Chondrocyte (in vitro differentiated cells): ENCODE measurements at places on chromosomes 1 and 21. TPM values are rescaled to one million over a fixed set of nuclear protein-coding genes. Genes with fewer than 3 reads are reported as not detected.

GRCh38 chr1:90176530-90176929, 181.6 kb downstream of the ZNF326 start:
- H3K4me3 ChIP-seq, result no peak overlapping the region
- DNase-seq, result no peak
- no peaks in the 10 kb centered on the region for H3K36me3 ChIP-seq
- no peaks in the 10 kb centered on the region for H3K4me1 ChIP-seq
- H3K27me3 ChIP-seq, result peaks cover 5% of the 10 kb centered on the region

S100A2 gene
- total RNA-seq, result 15.4 to 22.2 TPM (median 18.9 TPM) in 3 replicates

DNA sequence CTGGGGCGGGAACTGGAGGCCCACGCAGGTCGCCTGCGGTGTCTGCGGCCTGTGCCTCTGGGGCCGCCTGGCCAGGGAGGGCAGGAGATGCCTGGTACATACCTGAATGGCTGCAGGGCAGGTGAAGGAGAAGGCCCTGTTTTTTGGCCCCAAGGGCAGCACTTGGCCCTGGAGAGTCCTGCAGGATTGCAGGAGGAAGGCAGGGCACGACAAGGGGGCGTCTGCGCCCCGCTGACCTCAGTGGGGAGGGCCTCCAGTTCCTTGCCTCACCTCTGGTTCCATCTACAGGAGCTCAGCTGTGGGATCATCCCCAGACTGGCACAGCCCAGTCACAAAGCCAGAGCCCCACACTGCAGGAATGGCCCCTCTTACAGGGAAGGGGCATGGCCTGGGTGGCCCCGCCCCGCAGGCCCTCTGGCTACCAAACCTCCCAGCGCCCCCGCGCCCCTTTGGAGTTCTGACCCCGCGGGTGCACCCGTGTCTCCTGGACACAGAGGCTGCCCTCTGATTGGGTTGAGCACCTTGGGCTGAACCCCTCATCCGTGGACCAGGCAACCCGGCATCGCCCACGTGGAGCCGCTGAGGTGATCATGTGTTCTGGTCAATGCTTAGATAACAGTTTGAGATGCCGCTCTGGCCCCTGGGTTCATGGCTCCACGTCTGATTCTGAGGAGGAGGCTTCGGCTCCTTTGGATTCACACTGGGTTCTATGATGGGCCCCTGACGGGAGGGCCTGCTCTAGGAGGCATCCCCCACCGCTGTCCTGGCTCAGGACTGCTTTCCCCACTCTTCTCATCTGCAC, 1.3 kb upstream of the PEX10 start:
- H3K36me3 ChIP-seq, result no peaks in the 10 kb centered on the region
- DNase-seq, result no peak
- peak overlapping the region; percentile 55 for H3K27ac ChIP-seq
- peak overlapping the region; percentile 69 for H3K4me3 ChIP-seq
- peaks cover 5% of the 10 kb centered on the region for H3K27me3 ChIP-seq

RALGPS2 gene
- total RNA-seq, result 7.2 to 11.5 TPM (median 10.0 TPM) in 3 replicates

DNA sequence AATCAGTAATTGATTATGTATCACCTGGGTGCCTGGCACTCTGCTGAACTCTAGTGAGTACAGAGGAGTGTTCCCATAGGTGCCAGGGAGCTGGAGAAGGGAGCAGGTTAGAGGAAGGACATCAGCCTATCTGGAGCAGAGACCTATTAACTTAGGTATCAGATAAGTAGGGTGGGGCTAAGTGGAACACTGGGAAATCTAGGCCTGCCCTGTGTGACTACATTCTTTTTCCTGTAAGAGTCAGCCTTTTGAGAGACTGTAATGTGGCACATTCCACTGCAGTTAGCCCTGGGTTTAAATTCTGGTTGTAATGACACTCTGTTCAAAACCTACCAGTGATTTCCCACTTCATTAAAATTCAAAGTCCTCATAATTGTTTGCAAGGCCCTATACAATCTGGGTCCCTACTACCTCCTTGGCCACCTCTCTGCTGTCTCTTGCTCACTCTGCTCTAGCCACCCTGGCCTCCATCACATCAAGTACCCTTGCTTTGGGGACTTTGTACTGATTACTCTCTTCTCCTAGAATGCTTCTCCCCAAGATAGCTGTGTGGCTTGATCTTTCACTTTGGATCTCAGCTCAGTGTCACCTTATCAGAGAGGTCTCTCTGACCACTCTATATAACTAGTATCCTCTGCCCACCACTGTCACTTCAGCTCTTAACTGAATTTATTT, 12.9 kb downstream of the STX12 start:
- no peak for DNase-seq
- H3K36me3 ChIP-seq, result peaks cover 5% of the 10 kb centered on the region
- peaks cover 29% of the 10 kb centered on the region for H3K4me1 ChIP-seq
- H3K4me3 ChIP-seq, result no peak overlapping the region
- H3K27me3 ChIP-seq, result no peaks in the 10 kb centered on the region

DNA sequence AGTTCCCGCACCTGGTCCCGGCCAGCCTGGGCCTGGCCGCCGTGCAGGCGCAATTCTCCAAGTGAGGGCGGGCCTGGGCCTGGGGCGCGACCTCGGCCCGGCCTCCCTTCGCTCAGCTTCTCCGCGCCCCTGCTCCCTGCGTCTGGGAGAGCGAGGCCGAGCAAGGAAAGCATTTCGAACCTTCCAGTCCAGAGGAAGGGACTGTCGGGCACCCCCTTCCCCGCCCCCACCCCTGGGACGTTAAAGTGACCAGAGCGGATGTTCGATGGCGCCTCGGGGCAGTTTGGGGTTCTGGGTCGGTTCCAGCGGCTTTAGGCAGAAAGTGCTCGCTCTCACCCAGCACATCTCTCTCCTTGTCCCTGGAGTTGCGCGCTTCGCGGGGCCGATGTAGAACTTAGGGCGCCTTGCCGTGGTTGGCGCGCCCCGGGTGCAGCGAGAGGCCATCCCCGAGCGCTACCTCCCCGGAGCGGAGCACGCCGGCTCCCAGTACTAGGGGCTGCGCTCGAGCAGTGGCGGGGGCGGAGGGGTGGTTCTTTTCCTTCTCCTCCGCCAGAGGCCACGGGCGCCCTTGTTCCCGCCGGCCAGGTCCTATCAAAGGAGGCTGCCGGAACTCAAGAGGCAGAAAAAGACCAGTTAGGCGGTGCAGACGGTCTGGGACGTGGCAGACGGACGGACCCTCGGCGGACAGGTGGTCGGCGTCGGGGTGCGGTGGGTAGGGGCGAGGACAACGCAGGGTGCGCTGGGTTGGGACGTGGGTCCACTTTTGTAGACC, 1.2 kb downstream of the OLIG1 start:
- H3K27me3 ChIP-seq, result peaks cover 81% of the 10 kb centered on the region
- DNase-seq, result no peak
- peak overlapping the region; percentile 60 for H3K4me3 ChIP-seq
- peaks cover 14% of the 10 kb centered on the region for H3K4me1 ChIP-seq
- peaks cover 3% of the 10 kb centered on the region for H3K36me3 ChIP-seq

MR1 gene
- 2.7 to 3.9 TPM (median 3.8 TPM) in 3 replicates for total RNA-seq

DNA sequence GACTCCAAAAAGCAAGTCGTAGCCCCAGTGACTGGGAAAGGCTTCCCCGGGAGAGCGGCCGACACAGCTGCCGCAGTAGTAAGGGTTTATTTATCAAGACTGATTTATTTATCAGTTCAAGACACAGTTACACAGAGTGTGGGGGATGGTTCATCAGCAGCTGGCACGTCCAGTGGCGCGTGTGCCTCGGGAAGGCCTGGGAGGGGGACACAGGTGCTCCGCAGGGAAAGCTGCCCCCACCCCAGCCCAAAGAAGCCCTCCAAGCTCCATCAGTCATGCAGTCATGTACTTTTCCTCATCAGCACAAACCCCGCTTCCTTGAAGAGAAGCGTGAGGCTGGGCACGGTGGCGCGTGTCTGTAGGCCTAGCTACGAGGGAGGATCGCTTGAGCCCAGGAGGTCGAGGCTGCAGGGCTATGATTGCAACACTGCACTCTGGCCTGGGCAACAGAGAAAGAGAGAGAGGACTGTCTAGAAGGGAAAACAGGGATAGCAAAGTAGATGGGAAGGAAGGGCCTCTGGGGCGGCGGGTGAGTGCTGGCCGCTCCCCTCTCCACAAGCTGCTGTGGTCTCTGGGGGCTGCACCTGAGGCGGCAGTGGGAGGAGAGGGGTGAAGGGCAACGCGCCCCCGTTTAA, 53.2 kb downstream of the PRKCZ start:
- H3K4me1 ChIP-seq, result no peaks in the 10 kb centered on the region
- peak; percentile 63 for DNase-seq
- H3K4me3 ChIP-seq, result no peak overlapping the region

CD101 gene
- total RNA-seq, result 0.79 to 1.4 TPM (median 1.0 TPM) in 3 replicates

OR2L8 gene
- total RNA-seq, result not detected in 3 replicates

- H3K4me3 ChIP-seq, result no peak overlapping the region
- H3K4me1 ChIP-seq, result no peaks in the 10 kb centered on the region
- H3K27ac ChIP-seq, result no peak overlapping the region
- H3K27me3 ChIP-seq, result peaks cover 35% of the 10 kb centered on the region
- no peaks in the 10 kb centered on the region for H3K36me3 ChIP-seq
- no peak for DNase-seq
These were observed 28.8 kb upstream of the CD84 start for GRCh38 chr1:160608057-160608456.

DNA sequence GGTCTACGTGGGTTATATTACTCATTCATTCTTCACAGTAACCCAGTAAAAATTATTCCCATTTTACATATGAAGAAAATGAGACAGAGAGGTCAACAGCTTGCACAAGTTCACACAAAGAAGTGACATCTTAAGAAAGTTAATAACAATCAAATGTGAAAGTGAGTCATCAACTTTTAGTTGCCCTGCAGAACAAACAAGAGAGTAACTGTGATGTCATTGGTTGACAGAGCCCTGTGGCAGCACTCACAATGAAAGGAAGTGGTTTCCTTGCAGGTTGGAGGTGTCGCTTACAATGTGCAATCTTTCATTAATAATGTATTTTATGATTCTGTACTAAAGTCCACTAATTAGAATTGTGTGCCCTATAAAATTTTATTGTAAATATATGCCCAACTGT, 369.6 kb downstream of the RYR2 start:
- H3K4me1 ChIP-seq, result no peaks in the 10 kb centered on the region
- no peak overlapping the region for H3K4me3 ChIP-seq
- H3K27ac ChIP-seq, result no peak overlapping the region
- no peaks in the 10 kb centered on the region for H3K36me3 ChIP-seq

KCND3 gene
- 0.77 to 3.6 TPM (median 0.99 TPM) in 3 replicates for total RNA-seq

GRCh38 chr1:57116871-57117270, 151.1 kb upstream of the C8B start:
- no peak for DNase-seq
- H3K27me3 ChIP-seq, result peaks cover 3% of the 10 kb centered on the region
- H3K27ac ChIP-seq, result no peak overlapping the region

ADGRB2 gene
- total RNA-seq, result 11.9 to 20.4 TPM (median 12.2 TPM) in 3 replicates

DNA sequence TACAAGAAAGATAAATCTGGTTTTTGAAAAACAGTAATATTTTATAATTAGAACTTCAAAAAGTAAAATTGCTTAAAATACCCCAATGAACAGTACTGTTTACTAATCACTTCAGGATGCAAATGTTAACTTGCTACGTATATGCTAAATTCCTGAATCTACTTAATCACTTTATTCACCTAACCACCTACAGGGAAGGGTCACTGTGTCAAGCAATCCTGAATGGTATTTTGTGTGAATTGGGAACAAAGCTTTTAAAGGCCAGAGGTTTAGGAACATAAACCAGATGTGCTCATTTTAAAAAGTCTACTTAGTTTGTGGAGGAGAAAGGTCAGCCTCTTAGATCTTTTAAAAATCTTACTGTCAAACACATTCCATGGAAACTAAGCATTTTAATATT, 1143.0 kb upstream of the ADGRL2 start:
- no peaks in the 10 kb centered on the region for H3K36me3 ChIP-seq
- no peaks in the 10 kb centered on the region for H3K27me3 ChIP-seq
- DNase-seq, result no peak
- no peak overlapping the region for H3K4me3 ChIP-seq
- no peak overlapping the region for H3K27ac ChIP-seq
- peaks cover 3% of the 10 kb centered on the region for H3K4me1 ChIP-seq

- no peak for DNase-seq
- no peaks in the 10 kb centered on the region for H3K36me3 ChIP-seq
- H3K4me1 ChIP-seq, result peaks cover 51% of the 10 kb centered on the region
These were observed 2.3 kb downstream of the MAGI3 start for GRCh38 chr1:113392541-113393128.

DNA sequence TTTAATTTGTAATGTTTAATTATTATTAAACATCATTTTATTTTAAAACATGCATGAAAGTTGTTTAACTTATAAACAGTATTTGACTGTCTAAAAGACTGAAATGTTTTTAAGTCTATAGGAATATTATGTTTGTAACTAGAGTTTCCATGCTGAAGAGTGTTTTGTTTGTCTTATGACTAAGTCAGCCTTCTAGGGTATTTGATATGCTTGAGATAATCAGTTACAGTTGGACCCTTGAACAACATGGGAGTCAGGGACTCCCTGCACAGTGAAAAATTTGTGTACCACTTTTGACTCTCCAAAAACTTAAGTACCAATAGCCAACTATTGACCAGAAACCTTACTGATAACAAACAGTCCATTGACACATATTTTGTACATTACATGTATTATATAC, 45.5 kb upstream of the KANK4 start:
- H3K4me1 ChIP-seq, result peaks cover 3% of the 10 kb centered on the region
- no peak for DNase-seq
- H3K27ac ChIP-seq, result no peak overlapping the region
- peaks cover 10% of the 10 kb centered on the region for H3K27me3 ChIP-seq
- H3K4me3 ChIP-seq, result no peak overlapping the region
- peaks cover 7% of the 10 kb centered on the region for H3K36me3 ChIP-seq

- peaks cover 18% of the 10 kb centered on the region for H3K36me3 ChIP-seq
- H3K4me1 ChIP-seq, result peaks cover 57% of the 10 kb centered on the region
- H3K27me3 ChIP-seq, result no peaks in the 10 kb centered on the region
- no peak for DNase-seq
- peak overlapping the region; percentile 60 for H3K4me3 ChIP-seq
These were observed 1.4 kb upstream of the IRF2BP2 start for GRCh38 chr1:234611225-234611846.

GRCh38 chr1:117110774-117111173, 10.8 kb downstream of the TRIM45 start:
- no peak for DNase-seq
- H3K27ac ChIP-seq, result no peak overlapping the region
- no peak overlapping the region for H3K4me3 ChIP-seq
- peaks cover 21% of the 10 kb centered on the region for H3K36me3 ChIP-seq

- no peak for DNase-seq
- no peak overlapping the region for H3K4me3 ChIP-seq
- H3K36me3 ChIP-seq, result no peaks in the 10 kb centered on the region
These were observed 17.0 kb downstream of the DMBX1 start for GRCh38 chr1:46506470-46507219.

MYCL gene
- total RNA-seq, result 0.29 to 0.62 TPM (median 0.47 TPM) in 3 replicates

GRCh38 chr1:187092104-187092503, 263.4 kb downstream of the PLA2G4A start:
- H3K27me3 ChIP-seq, result peaks cover 4% of the 10 kb centered on the region
- H3K27ac ChIP-seq, result no peak overlapping the region
- H3K36me3 ChIP-seq, result no peaks in the 10 kb centered on the region
- no peak for DNase-seq
- no peak overlapping the region for H3K4me3 ChIP-seq
